HT1080 (cell line): ENCODE measurements at places on chromosomes 11 and 22. TPM values are rescaled to one million over a fixed set of nuclear protein-coding genes. Genes with fewer than 3 reads are reported as not detected.
A peak's percentile ranks its signal among the peaks of the same experiment; 100 is the strongest.

The CALCA gene
- not detected in 2 replicates for total RNA-seq

The FADS1 gene
- total RNA-seq: 103 and 108 TPM in 2 replicates

The CCDC87 gene
- total RNA-seq: 0.03 TPM in 1 of 2 replicates, not detected in the other

The GSTT2B gene
- total RNA-seq: 3.5 and 6.3 TPM in 2 replicates

The MPZL3 gene
- 1.7 and 2.2 TPM in 2 replicates for total RNA-seq

The RBMXL2 gene
- total RNA-seq: not detected in 2 replicates

- DNase-seq: no peak
Observed at GRCh38 chr22:30392661-30393321, 4.0 kb upstream of the SEC14L2 start.

DNA sequence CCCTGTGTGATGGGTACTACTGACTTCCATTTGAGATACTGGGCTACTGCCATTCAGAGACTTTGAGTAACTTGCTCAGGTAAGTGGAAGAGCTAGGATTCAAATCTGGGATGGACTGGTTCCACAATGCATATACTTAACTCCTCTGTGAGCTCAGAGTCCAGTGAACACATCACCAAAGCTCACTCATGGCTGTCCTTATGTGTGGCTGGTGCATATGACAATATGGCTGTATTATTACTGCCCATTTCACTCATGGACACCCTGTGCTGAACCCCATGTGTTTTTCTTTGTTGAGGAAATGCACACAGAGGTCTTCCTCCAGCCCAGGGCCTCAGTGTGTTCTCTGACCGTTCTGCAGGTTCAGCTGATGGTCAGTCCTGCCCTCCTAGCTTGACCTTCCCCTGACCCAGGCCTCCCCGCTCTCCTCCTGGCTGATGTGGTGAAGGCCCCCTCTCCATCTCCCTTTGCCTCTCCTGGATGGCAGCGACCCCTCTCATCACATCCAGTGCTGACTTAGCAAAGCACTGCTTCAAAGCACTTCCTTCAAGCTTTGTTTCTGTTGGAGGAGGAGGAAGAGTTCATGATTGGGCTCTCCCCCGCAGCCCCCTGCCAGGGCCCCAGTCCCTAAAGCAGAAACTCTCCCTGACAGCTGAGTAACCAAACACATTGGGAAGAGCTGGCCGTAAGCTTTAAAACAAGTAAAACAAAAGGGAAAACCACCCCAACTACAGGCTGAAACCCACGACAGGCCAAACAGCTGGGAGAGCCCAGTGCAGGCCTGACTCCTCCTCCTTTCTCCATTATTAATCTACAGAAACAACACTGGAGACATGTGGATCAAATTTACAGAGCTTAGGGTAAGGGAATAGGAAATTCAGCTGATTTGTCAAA, 101.2 kb downstream of the NAT10 start:
- no peak for DNase-seq

DNA sequence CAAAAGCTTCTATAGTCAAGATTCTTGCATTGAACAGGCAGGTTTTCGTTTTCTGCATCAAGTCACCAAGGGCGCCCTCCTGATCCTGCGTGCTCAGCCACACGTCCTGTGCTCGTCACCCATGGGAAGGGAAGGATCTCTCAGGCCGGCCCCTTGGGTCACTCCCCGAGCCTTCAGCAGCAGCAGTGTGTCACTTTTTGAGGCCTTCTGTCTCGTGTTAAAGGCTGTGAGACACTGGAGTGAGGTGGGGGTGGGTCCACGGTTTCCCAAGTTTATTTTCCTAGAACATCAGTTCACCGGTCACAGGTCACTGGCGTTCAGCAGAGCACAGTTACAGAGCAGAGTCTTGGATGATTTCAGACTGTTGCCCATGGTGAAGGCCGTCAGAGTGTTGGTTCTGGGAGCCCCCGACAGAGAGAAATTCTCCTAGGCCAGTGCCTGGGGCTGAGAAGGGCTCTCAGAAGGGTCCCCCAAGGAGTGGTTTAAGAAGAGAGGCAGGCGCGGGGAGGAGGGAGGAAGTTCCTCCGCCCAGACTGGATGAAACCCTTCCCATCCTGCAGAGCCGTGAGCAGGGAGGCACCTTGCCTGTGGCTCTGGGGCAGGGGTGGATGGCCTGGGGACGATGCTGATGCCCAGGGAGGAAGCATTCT, 13.5 kb upstream of the ADORA2A start:
- no peak for DNase-seq

DNA sequence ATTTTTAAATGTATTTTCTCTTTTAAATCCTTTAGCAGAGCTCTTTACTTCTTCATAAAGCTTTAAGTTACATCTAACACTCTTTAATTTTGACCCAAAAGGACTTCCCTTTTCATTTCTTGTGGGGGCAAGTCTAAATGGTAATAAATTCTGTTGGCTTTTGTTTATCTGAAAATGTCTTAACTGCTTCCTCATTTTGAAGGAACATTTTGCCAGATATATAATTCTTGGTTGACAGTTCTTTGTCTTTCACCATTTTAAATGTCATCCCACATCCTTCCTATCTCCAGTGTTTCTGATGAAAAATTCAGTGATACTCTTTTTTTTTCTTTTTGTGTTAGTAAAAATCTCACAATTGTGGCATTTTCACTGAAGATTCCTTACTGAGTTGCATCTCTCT, 44.7 kb upstream of the ZBTB44 start:
- DNase-seq: no peak

GRCh38 chr11:100908746-100909145, 220.9 kb downstream of the PGR start:
- DNase-seq: peak; percentile 23

- DNase-seq: peak; percentile 86
Observed at GRCh38 chr22:45612451-45612901, 59.2 kb upstream of the ATXN10 start.

DNA sequence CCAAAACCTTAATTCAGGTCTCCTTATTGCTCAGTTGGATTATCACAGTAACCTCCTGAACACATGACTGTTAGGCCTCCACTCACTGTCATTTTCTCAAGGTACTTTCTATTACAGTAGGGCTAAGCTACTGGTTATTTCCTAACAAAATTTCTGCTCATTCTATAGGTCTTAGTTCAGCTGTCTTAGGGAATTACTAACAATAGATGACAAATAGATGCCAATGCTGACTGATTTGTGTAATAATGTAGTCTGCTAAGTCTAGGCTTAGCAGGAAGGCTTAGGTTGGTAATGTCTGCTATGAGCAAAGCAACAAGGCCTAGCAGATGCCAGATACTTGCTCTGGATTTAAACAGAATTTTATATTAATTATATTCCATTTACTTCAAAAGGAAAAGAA, 58.1 kb downstream of the RSF1 start:
- DNase-seq: no peak

DNA sequence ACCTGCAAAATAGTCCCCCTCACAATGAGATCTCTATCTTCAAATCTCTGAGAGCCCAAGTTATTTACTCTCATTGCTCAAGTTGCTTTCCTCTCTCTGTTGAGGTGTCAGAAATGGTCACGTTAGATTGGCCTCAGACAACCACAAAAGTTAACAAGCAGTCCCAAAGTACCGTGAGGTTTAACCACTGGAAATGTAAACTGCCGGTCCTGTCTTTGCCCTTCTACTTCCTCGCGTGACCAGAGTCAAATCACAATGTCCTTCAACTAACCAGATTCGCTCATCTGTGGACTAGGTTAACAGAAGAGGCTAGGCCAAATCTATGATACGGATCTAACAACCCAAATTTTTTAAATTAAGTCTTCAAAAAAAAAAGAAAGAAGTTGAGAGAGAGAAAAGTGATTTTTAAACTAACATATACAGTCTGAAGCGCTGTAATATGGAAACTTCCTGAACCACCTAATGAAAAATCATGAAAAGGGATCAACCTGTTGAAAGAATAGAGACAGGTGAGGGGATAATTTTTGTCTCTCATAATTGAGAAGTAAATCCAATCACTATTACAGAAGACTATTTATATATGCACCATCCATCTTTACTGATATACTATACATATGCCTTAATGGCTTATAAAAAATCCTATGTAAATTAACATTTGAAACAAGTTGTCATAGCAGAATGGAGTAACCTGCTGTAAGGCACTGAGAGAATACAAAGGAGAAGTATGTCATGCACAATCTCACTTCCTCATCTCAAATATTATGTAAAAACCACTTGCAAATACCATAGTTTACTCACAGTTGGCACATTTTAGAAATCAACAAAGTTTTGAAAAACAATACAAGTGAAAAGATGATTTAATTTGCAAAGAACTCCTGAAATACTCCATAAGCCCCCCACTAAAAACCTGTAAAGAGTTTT, 3.3 kb upstream of the JAML start:
- no peak for DNase-seq

DNA sequence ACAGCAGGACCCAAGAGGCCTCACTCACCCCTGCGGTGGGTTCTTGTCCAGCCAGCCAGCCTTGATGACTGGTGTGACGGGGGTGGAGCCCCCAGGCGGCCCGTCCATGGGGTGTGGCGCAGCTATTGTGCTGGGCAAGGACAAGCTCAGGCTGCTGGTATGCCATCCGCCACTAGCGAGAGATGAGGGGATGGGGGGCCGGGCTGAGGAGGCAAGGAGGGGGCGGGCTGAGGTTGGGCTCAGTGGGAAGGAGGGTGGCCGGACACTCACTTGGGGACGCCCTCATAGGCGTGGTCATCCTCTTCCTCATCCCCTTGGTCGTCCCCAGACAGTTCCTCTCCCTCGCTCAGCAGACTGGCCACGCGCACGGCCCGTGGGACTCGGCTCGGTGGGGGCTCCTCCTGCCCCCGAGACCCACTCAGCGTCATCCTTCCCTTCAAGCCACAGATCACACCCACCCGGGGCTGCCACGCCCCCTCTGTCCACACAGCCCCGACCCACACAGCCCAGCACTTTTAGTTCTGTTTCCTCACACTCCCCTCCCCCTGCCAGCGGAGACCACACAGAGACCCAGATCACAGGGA, 38.0 kb upstream of the PDE2A start:
- no peak for DNase-seq

GRCh38 chr22:49726701-49727101, 101.0 kb downstream of the BRD1 start:
- no peak for DNase-seq

GRCh38 chr11:94170953-94171352, 42.3 kb downstream of the PANX1 start:
- DNase-seq: no peak
